H4 (cell line): ENCODE measurements at places on chromosomes 11 and 22. TPM values are rescaled to one million over a fixed set of nuclear protein-coding genes. Genes with fewer than 3 reads are reported as not detected.

DNA sequence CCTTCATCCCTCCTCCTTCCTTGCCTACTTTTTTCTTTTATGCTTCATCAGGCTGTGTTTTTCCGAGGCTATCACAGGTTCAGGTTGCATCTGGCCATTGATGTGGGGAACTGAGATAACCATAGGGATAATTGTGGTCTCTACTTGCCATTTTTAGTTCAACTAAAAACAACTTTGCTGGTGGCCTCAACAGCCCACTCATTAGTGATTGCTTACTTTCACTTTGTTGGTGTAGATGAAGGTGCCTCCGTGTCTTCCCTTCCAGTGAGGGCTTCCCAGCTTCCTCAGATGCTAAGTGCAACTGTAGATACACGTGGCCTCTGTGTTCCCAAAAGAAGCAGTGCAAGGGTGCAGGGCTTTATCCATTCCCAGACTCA is 35.0 kb downstream of the KCNJ1 start:
- DNase-seq = no peak

- no peak for DNase-seq
These were observed 1257.8 kb upstream of the TENM4 start for GRCh38 chr11:80698637-80699036.

GRCh38 chr22:28443526-28443876 is 236.1 kb downstream of the TTC28 start:
- DNase-seq = no peak

GRCh38 chr11:100831929-100832494 is 144.9 kb downstream of the ARHGAP42 start:
- DNase-seq = peak; percentile 19

- no peak for DNase-seq
These were observed 92.9 kb downstream of the TRAF6 start for GRCh38 chr11:36417154-36417553.

DNA sequence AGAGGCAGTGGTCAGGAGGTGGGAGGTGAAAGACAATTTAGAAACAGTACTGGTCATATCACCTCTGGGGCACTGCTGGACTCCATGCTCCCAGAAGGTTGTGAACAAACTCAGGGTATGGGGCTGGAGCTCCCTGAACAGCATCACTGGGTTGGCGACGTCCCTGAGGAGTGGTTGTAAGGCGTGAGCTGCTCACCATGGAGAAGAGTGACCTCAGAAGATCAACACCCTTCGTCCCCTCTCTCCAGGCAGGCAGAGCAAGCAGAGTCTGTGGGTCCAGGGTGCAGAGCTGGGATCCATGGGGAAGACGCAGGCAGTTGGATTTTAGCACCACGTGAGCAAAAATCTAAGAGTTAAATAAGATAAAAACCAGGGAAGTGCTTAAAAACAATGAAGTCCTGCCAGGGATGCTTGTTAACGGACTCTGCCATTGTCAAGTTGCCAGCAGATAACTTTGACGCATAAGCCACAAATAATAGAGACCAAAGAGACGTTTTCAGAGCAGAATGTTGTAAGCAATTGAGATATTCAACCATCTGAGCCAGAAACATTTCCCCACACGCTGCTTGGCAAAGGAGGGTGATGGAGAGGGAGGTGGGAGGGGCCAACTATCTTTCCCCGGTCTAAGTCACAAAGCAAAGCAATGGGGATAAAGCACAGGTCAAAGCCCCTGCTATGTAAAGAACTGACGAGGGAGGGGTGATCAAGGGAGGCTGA is 13.6 kb downstream of the PNPLA5 start:
- no peak for DNase-seq

DNA sequence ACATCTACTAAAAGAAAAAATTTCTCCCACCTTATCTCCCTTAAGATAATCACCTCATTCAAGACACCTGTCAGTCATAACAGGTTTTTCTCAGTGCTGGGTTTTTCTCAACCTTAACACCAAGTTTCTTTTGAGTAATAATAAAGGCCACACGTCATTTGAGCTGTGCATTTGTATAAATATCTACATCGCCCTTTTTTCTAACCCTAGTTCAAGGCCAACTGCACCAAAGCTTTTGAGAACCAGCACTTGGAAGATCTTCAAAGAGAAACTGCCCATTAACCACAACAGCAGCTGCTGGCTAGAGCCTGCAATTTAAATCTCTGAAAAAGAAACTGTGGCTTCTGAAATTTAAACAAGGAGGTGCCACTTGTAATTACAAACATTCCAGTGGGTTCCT is 6.9 kb downstream of the CADM1 start:
- DNase-seq = peak; percentile 67

DNA sequence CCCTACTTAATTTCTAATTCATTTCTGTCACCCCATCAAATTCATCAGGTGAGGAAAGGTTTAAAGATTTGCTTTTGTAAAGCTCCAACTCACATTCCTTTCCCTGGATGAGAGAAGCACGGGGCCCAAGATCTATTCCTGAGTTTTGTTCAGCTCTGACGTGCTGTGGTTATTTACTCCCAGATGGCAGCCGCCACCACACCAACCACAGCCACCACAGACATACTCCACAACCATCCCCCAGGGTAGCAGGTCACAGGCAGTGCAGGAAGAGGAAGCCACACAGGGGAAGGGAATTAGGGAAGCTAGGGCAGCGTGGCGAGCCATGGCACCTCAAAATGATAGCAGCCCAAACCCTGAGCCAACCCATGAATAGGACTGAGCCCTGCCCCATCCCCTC is 63.5 kb upstream of the CSNK2A3 start:
- DNase-seq = peak; percentile 96

DNA sequence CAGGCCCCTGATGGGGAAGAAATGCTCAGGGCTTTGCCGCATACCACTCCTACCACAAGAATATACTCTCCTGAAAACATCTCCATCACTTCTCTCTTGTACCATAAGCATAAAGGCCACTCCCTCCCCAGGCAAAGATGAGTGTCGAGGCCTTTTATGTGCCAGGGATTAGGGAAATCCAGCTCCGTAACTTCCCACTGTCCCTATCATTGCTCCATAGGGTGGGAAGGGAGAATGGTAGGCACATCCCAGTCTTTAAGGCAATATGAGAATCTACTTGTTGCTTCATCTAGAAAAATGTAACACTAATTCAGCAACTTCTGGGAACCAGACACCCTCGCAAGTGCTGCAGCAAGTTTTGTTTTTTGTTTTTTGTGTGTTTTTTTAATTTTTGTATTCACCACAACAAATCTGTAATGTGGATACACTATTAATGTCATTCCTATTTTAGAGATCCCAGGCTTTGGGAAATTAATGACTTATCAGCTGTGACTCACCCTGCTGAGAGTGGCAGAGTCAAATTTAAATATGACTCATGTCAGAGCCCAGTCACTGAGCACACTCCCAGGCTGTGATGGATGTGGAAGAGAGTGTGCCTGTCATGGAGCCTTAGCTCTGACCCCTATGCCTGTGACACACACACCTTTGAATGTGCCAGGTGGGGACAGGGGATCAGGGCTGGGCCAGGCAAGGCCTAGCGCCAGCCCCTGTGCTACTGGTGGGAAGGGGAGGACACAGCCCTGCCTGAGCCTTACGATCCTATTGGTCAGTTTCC is 23.4 kb downstream of the PANX1 start:
- DNase-seq = peak; percentile 60

The MFNG gene
- 0.08 TPM in 1 of 2 replicates, not detected in the other for total RNA-seq

The F2 gene
- 0.23 TPM in 1 of 2 replicates, not detected in the other for total RNA-seq

The LMO1 gene
- total RNA-seq = 0.46 TPM in 1 of 2 replicates, not detected in the other
